Amniotic stem cell (primary cell): ENCODE measurements at places on chromosomes 7 and 10.

- no peak for DNase-seq
Observed at GRCh38 chr7:105978974-105979373, 15.9 kb downstream of the CDHR3 start.

- DNase-seq: peak; percentile 23
Observed at GRCh38 chr7:140159497-140159896, 17.3 kb downstream of the KDM7A start.

DNA sequence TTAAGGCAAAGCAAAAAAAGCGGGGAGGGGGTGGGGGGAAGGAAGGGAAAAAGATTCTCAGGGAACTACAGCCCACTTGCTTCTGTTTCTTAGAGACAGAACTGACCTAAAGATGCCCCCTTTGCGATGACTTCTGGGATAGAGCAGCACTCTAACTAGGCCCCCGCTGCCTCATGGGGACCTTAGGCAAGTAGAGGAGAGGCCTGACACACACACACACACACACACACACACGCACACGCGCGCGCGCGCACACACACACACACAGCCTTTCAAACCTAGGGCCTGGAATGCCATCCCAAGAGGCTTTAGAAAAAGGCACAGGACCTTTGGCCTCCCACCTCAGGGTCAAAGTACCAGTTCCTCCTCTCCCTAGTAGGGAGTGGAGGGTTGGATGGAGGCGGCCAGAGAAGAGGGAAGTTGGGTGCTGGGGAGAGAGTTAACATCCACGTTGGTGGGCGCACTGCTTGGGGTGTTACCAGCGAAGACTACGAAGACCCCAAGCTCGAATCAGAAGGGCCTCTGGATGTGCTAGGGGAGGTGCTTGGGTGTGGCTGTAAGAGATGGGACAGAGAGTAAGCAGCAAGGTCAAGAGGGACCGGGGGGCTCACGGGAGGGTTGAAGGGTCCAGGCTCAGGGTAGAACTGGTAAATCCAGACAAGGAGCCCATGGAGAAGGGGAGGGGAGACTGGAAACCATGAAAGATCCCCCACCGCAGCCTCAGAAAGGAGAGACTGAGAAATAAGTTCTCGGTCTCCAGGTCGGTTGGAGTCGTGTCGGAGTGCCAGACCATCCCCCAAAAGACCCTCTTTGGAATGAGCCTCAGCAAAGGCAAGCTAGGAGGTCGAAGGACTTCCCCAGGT, 1.2 kb upstream of the COL1A2 start:
- DNase-seq: no peak

DNA sequence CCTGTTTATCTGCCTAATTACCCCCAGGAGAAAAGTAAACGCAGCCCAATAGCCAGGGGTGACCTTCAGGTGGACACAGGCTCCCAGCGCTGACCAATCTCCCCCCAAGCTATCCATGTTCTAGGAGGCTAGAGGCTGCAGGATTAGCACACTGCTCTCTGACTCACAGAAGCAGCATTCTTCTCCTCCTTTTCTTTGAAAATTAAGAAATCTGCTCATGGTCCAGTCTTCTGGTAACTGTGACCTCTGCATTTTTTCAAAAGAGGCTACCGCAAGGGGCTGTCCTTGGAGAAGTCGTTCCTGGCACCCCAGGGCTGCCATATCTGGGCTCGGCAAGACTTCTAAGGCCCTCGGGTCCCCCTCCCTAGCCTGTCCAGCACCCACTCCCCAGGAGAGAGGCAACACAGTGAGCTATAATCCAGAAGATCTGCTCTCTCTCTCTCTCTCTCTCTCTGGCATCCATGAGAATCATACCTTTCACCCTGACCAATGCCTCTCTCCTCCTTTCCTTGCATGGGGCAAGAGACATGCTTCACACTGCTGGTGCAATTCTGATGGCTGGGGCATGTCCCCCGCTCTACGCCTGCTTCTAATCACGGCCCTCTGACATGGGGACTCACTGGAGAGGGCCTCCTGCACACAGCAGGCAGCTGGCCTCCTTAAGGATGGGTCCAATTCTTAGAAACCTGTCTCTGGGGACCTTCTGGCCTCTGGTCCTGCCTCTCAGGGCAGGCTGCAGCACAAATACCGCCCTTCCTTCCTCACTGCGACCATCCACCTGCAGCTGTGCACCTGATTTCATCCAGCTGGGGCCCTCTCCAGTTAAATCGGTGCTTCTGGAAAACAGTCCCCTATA, 27.3 kb downstream of the ANXA11 start:
- peak; percentile 8 for DNase-seq

DNA sequence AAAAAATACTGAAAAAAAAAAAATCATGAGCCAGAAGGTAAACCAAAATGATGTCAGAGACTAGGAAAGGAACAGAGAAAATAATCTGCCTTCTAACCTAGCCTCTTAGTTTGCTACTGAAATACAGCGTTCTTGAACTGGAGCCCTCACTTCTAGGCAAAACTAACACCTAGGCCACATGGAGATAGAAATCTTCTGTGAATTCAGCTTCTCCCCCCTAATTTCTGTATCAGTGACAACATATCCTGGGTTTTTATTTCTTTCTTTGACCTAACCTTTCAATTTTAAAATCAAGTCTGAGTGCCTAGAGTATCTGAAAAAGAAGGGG, 100.1 kb upstream of the GLCCI1 start:
- no peak for DNase-seq

DNA sequence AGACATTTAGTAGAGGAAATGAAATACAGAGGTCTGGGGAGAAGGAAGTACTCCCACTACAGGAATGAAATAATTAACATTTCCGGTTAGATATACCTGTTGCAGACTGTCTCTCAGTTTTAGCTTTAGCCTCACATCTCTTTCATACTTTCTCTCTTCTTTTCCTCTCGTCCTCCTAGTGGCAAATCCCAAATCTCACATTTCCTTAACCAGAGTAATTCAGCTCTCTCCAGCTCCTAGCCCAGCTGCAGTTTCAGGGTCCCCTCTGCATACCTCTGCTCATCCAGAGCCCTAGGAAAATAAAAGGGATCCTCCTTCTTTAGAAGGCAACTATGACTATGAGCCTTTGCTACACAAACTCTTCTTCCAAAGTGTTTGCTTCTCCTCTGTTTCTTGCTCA, 643.2 kb downstream of the PHTF2 start:
- DNase-seq: no peak

GRCh38 chr10:131625041-131625440, 275.8 kb upstream of the PPP2R2D start:
- DNase-seq: no peak

DNA sequence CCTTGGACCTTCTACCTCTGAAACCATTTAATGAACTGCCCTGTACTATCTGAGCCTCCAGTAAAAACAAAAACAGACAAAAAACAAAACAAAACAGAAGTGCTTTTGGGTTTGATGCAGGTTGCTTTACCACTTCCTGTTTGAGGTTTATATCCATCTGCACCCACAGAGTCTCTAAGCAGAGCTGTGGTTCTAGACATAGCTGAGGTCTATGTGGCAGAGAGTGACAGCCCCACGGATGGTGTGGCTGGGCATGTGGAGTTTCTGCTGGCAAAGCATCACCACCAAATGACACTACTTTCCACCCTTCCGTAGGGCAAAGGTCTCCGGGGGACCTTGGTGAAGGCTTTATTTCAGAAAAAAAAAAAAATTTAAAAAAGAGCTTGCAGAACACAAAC, 754.2 kb downstream of the GRID1 start:
- DNase-seq: no peak

DNA sequence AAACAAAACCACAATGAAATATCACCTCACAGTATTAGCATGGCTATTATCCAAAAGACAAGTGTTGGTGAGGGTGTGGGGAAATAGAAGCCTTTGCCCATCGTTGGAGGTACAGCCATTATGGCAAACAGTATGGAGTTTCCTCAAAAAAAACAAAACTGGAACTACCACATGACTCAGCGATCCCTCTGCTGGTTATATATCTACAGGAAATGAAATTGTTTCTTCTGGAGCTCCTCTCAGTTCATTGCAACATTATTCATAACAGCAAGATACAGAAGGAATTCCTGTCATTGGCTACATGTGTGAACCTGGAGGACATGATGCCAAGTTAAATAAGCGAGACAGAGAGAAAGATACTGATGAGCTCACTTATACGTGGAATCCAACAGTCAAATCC, 2.4 kb upstream of the UBE3C start:
- DNase-seq: peak; percentile 62

DNA sequence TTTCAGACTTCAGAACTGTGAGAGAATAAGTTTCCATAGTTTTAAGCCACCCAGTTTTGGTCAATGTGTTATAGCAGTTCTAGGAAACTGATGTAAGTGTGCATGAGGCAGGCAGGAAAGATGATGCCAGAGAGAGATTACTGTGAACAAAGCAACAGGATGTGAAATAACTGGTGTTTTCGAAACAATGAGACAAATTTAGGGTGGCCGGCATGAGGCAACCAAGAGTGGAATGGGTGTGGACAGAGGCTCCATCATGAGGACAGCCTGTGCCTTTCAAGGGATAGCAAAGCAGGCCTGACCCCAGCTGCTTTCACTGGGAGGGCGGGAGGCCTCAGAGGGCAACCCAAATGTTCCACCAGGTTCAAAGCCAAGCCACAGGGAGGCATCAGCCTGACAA, 67.3 kb upstream of the UCN3 start:
- no peak for DNase-seq

DNA sequence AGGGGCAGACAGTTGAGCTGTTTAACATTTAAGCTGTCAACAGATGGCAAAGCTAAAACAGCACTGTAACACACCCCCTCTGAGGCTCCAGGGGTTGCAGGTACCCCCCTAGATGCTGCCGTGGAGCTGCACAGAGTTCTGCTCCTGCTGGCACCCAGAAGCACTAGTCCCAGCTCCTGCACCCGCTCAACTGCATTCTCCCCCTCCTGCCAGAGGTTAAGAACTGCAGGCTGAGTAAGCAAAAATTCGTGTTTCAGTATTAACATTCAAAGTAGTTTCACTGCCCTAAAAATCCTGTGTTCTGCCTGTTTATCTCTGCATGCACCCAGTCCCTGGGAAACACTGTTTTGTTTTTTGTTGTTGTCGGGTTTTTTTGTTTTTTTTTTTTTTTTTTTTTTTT, 790.8 kb upstream of the KCND2 start:
- no peak for DNase-seq

DNA sequence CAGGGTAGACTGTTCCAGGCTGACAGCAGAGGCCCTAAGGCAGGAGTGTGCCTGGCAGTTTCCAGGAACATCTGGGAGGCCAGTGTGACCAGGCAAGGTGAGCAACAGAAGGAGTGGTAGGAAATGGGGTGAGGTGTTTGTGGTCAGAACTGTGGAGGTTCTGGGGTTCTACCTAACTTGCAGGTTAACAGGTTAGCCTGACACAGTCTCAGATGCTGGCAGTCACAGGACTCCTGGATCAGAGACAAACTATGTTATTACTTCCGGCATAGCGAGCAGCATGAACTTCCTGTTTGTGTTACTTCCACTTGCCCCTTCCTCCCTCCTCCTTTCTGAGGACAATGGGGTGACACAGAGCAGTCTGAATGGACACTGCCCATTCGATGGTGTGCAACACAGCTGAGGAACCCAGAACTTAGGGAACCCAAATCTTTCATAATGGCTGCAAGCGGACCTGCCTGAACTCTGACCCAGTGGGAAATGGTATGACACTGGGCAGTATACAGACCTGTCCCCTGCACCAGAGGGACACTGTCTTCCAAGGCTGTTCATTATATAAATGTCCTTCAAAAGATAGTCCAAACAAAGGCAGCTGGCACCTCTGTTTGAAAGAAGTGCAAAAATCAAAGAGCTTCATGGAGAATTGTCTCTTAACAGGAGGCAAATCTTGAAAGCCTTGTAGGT, 3.9 kb upstream of the SAR1A start:
- DNase-seq: no peak

DNA sequence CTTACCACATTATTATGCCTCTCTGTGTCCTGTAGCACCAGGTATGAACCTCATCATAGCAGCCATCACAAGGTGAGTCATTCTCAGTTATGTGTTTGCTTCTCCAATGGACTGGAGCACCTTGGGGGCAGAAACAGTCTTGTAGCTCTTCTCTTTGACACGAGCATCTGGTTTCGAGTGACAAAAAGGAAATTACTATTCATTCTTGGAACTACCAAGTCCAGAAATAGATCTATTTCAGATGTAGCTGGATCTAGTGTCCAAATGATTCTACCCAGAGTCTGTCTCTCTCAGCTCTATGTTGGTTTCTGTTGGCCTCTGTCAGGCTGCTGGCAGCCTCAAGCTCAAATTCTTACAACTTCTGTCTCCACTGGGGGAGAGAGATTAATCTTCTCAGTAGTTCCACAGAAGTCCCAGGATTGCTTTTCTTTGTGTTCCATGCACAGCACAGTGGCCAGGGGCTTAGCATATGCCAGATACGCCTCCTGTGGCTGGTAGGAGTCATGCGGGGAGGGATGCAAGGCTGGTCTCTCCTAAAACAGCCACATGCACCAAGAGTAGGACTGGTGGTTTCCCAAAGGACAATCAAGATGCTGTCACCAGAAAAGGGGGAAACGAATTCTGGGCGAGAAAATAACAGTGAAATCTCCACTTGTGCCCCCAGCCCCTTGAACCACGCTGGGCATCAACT, 37.2 kb upstream of the PAPSS2 start:
- no peak for DNase-seq

- DNase-seq: peak; percentile 38
Observed at GRCh38 chr10:102504179-102504975, 605 bp downstream of the SUFU start.

GRCh38 chr10:131915990-131916766, 15.4 kb downstream of the PPP2R2D start:
- DNase-seq: no peak

DNA sequence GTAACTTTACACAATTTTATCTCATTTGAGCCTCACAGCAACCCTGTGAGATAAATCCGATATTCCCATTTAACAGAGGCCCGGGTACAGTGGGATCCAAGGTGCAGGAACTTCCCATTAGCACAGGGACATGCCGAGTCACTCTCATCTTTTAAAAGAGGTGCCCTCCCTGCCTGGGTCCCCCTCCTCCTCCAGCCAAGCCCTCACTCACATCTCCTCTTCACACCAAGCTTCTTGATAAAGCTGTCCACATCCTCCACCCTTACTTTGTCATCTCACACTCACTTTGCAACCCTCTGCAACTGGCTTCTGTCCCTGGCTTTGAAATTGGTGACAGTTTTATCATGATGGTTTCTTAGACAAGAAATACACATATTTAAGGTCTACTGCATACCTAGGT, 144.6 kb upstream of the RHEB start:
- no peak for DNase-seq

GRCh38 chr10:34565934-34566333, 249.2 kb downstream of the PARD3 start:
- DNase-seq: no peak

- no peak for DNase-seq
Observed at GRCh38 chr7:93140582-93141191, 7.5 kb downstream of the SAMD9L start.

GRCh38 chr7:14959339-14959738, 56.8 kb upstream of the DGKB start:
- no peak for DNase-seq

- DNase-seq: no peak
Observed at GRCh38 chr7:157693071-157693520, 356.3 kb downstream of the DNAJB6 start.

GRCh38 chr7:134174795-134175261, 47.7 kb downstream of the LRGUK start:
- DNase-seq: peak; percentile 55
